ENCODE measurements at places on chromosomes 12 and 14. TPM values are rescaled to one million over a fixed set of nuclear protein-coding genes. Genes with fewer than 3 reads are reported as not detected.

The AICDA gene
- not detected for total RNA-seq

The STAT6 gene
- 3.1 TPM for total RNA-seq

The TMEM52B gene
- 0.63 TPM for total RNA-seq

The RTN1 gene
- 797 TPM for total RNA-seq

The LRRIQ1 gene
- total RNA-seq: 6.9 TPM

The TAS2R42 gene
- total RNA-seq: not detected
